ENCODE measurements at places on chromosomes 13 and 19.

- DNase-seq, result no peak
Observed at GRCh38 chr19:14840206-14840605, 5.2 kb upstream of the OR7A5 start.

GRCh38 chr19:3669947-3670795 is 30.1 kb downstream of the PIP5K1C start:
- DNase-seq, result peak; percentile 87

DNA sequence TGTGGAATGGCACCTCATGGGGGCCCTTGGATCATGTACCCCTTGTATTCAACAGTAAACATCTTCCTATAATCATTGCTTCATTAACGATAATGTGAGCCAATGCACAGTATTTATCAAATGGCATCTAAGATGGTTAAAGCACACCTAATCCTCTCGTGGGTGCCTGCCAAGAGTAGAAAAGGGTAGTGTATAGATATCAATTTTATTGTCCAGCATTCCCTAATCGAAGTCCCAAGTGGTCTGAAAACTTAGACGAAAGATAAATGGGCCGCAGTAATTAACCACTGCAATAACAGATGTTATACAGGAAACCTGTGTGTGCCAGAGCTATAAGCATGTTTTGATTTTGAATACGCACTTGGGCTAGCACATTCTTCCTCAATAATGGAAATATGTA is 667 bp upstream of the MBNL2 start:
- no peak for DNase-seq

DNA sequence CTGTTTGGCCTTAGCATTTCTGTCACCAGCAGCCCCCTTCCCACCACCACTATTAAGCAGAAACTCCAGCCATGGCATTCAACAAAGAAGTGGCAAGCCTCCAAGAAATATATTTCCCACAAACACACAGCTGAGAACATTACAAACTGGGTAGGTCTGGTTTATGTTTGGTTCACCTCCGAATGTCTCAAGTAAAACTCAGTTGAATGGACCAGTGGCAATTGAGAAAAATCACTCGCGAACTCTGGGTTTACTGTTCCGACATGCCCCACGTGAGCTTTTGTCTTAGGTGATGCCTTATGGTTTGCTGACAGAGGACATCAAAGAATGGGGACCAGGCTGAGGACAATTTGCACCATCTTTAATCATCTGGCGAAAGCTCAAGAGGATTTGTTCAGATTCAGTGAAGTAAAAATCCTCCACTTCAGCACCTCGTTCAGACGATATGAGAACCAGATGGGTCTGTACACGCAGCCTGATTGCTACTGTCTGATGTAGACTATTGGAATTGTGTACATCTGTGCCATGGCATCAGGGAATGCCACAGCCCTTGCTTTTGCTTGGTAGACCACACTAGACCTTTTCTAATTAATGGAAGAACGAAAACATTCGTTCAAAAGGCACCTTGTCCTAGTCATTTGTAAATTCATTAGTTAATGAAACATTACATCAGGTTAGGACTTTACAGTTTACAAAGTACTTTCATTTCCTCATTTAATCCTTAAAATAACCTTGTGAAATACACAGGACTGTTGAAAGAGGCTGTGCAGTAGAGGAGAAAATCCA is 59.4 kb downstream of the SLC10A2 start:
- no peak for DNase-seq

DNA sequence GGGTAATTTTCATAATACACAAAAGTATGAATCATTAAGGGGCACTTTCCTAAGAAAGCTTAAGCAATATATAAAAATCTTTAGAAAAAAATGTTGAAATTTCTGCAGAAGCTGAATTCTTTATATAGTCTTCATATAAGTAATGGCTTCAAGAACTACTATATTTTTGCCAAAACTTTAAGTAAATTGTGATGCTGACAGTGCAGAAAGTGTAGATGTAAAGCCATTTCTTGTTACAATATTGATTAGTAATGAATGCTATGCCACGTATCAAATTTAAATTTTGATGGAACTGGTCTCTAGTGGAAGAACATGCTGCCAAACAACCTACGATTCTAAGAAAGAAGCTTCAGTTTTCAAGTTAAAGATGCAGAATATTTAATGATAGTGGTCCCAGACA is 1210.0 kb downstream of the SLITRK1 start:
- no peak for DNase-seq

GRCh38 chr13:78897200-78897599 is 238.2 kb upstream of the OBI1 start:
- DNase-seq, result no peak

DNA sequence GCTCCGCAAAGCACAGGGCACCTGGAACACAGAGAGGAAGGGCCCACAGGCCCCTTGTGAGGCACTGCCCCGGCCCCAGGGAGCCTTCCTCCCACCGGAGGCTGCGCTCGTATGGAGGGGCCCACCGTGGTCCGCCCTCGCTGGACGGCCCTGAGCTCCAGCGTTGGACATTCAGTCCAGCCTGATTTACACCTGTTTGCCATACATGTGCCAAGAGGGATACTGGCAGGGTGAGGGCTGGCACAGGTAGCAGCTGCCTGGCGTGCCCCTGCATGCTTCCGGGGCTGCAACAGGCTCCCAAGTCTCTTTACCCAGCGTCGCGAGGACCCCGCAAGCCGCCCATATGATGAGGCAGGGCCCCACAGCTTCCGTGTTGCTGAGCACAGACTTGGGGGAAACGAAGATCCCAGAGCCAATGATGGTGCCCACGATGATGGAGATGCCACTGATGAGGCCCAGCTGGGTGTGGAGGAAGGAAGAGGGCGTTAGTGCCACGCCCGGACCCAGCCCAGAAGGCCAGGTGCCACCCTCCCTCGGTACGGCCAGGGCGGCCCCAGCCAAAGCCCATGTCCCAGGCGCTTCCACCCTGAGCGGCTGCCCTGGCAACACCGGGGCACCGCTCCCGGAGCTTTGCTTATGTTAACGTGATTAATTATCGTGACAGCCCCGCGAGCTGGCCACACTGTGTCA is 5.1 kb downstream of the SLC7A9 start:
- DNase-seq, result no peak

- no peak for DNase-seq
Observed at GRCh38 chr13:50744116-50744660, 99.3 kb downstream of the DLEU7 start.

DNA sequence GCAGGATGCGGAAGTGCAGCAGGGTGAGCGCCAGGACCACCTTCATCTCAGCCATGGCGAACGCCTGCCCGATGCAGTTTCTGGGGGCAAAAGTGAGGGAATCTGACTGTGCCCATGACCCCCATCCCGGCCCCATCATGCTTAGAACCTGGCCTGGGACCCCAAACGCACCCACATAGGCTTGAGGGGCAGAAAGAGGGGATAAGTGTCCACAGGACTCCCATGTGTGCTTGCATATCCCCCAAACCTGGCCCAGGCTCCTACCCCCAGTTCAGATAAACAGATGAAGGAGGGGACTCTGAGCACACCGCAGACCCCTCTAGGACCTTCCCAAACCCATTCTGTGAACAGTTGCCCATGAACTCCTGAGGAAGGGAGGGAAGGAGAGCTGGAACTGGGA is 16.0 kb upstream of the CYP4F2 start:
- no peak for DNase-seq

GRCh38 chr13:73167028-73167820 is 108.4 kb downstream of the KLF5 start:
- no peak for DNase-seq

GRCh38 chr13:34044660-34045080 is 226.7 kb downstream of the RFC3 start:
- DNase-seq, result no peak

DNA sequence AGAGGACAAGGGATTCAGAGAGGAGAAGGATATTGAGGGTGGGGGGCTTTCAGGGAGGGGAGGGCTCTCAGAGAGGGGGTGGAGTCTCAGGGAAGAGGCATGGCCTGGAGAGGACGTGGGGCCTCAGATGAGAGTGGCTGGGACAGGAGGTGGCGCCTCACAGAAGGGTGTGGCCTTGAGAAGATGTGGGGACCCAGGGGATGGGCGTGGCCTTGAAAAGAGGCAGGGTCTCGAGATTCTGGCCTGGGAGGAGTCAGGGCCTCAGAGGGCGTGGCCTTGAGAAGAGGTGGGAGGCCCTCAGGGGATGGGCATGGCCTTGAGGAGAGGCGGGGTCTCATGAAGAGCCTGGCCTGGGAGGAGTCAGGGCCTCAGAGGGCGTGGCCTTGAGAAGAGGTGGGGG is 23.7 kb upstream of the TNFSF14 start:
- DNase-seq, result no peak

DNA sequence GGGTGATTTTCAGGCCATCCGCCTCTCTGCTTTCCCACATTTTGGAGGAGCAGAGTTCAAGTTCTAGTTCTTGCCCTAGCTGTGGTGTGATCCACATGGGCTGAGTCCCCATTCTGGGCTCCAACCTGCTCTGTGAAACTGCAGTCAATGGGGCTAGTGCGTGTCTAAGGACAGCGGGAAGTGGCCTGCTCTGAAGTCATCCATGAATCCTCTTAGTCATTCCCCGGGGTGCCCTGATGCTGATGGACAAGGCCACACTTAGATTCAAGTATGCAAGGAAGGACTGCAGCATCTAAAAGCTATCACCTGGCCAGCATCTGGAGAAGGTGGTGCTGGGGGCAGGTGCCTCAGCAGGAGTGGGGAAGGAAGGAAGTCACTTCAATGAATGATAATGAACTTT is 94.6 kb downstream of the TSHZ3 start:
- DNase-seq, result no peak

DNA sequence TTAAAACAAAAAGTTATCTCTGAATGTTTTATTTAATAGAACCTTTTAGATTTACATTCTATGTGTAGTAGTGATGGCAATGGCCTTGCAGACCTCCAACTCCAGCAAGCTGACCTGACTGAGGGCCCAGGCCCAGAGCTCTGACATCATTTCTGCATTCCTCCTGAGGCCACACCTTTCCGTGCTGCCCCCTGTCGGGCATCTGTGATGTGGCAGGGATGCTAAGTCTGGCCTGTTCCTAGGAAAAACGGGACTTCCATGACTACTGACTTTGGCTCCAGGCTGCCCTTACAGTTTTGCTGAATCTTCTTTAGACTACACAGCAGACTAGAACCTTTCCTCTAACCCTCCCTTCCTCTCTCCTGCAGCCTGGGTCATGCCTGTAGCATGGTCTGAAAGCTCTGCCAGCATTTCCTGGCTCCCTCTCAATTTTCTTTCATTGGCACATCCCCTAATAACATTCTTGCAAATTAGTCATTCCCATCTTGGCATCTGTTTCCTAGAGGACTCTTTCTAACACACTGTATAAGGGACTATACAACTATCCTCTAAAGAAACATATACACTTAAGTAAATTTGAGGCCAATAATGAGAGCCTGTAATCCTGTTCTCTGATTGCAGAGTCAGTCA is 249.1 kb downstream of the GPC5 start:
- no peak for DNase-seq

GRCh38 chr19:48325265-48325910 is at the start of gene EMP3:
Gene EMP3, plus strand, starts transcription at chr19:48325552. Its CDS starts 1,293 bp downstream, at chr19:48326845.
- DNase-seq, result peak; percentile 95

DNA sequence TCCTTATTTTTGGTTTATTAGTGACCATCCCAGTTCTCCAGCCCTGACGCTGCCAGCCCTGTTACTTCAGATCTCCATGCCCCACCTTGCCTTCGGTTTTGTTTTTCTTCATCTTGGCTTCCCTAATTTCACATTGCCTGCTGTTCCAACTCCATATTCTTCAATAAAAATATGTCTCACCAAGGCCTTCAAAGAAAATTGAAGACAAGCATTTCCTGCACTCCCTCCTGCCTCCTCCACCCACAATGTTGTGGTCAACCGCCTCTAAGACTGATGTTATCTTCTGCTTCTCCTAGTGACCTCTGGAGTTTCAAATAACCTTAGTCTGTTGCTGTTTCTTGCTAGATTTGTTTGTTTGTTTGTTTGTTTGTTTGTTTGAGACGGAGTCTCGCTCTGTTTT is 14.6 kb downstream of the PLD3 start:
- DNase-seq, result no peak

DNA sequence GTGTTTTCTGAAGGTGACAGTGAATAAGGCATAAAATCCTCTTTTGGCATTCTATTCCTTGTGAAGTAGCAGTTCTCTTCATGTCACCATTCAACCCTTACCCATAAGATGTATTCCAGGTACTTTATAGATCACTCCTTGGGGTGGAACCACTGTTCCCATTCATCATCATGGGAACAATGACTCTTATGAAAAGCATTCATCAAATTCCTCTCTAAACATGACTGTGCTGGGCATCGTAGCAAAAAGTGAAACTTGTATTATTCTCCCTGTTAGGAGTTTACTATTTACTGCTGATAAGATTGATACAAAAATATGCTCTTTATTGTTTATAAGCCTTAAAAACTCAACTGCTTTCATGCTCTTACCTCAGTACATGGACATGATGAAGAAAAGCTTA is 793.4 kb downstream of the LIG4 start:
- DNase-seq, result no peak

DNA sequence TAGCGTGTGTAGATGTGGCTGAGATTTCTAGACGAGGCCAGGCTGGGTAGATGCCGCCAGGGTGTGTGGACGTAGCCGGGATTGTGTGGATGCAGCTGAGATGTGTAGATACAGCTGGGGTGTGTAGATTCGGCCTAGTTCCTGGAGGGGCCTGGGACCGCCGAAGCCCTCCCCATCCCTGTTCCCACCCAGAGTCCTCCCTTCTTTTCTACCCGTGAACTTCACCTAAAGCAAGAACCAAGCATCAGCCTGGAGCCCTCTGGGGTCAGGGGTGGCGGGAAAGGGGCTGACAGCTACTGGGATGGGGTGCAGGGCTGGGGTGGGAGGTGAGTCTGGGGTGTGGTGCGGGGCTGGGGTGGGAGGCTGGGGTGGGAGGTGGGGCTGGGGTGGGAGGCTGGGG is 768 bp downstream of the TMPRSS9 start:
- no peak for DNase-seq

GRCh38 chr19:1256646-1257474 is 8.5 kb downstream of the MIDN start:
- no peak for DNase-seq

DNA sequence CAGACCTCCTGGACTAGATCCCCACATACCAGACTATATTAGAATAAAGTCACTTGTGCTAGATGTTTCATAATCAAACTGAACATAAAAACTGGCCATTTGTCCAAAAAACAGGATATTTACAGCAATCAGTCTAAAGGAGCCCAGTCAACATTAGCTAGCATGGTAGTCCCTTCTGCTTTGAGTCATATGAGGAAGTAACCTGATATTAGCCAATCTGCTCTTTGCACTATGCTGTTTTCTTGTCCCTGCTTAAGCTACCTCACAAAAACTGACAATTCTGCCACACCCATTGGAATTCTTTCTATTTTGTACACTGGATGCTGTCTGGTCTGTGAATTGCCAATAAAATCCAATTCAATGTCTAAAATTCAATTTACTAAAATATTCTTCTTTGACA is 1824.2 kb downstream of the OLFM4 start:
- no peak for DNase-seq

DNA sequence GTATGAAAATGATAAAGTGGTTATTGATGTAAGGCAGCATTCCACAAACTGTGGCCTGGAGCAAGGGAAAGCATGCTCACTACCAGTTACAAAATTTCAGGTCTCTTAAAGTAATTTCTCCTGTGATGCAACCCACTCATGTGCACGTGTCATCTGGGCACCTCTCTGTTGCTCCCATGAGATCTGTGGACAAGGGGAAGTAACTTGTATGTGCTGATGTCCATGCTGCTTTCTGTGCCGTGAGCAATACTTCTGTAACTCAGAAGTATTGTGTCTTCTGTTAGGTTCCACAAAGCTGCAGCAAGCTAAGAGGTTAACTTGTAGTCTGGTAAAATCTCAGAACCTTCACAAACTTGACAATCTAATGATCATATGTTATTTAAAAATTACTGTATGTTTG is 930.0 kb upstream of the SLITRK6 start:
- no peak for DNase-seq

- DNase-seq, result peak; percentile 18
Observed at GRCh38 chr19:41705393-41706174, 2.8 kb upstream of the CEACAM5 start.

All from femur (tissue), 1 donor.